D721Med (cell line): ENCODE measurements at places on chromosomes 3 and 15.

- DNase-seq = no peak
These were observed 8.6 kb upstream of the CYFIP1 start for GRCh38 chr15:22988811-22989210.

DNA sequence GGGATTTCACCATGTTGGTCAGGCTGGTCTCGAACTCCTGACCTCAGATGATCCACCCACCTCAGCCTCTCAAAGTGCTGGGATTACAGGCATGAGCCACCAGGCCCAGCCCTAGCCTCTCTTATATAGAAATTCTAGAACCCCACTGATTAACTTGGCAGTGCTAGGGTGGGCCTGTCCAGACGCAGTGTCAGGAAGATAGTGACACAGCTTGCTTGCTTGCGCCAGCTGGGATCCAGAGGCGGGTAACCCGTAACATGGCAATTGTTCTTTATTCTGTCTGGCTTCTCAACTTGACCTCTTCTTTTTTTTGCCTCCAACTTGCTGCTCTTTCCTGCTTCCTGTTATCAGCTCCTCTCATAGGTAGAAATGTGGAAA is 16.2 kb downstream of the CEP19 start:
- DNase-seq = no peak

DNA sequence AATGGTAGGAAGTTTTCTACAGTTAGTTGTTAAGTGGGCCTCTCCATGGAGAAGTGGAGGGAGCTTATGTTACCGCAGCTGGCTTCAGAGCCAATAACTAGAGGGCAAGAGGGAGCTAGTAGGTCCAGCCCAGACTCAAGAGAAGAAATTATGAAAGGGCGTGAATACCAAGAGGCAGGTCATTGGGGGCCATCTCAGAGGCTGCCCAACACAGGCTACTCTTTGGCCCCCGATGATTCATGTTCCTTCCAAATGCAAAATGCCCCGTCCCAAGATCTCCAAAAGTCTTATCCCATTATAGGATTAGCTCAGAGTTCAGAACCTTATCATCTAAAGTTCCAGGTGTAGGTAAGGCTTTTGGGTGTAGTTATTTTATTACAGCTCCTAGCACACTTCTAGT is 94.5 kb downstream of the FNDC3B start:
- DNase-seq = no peak

GRCh38 chr15:83498374-83498773 is 51.2 kb downstream of the SH3GL3 start:
- no peak for DNase-seq

DNA sequence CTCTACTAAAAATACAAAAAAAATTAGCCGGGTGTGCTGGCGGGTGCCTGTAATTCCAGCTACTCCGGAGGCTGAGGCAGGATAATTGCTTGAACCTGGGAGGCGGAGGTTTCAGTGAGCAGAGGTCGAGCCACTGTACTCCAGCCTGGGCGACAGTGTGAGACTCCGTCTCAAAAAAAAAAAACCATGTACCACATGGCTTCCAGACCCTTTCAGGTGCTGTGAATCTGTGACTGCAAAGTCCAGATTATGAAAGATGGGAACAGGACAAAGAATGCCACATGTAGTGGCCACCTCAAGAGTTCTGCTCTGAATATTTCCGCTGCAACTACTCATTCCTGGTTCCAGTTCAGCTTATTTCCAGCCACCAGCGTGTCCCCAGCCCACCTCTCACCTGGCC is 8.4 kb upstream of the DCAF1 start:
- no peak for DNase-seq

DNA sequence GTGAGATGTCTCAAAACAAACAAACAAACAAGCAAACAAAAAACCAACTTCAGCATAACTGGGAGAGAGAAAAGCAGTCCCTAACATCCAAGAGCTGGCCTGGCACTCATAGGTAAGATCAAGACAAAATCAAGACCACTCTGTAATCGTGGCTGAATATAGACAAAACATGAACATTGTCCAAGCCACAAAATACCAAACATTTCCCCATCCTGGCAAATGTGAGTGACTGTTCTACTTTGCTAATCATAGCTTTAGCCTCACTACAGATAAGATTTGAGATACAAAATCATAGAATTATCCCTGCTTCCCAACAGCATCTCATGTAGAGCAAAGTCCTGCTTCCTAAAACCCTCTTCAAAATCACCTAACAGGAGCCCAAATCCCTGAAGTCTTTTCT is 116.7 kb upstream of the PRTG start:
- DNase-seq = no peak

GRCh38 chr15:76576523-76577279 is 240.1 kb downstream of the ISL2 start:
- no peak for DNase-seq

DNA sequence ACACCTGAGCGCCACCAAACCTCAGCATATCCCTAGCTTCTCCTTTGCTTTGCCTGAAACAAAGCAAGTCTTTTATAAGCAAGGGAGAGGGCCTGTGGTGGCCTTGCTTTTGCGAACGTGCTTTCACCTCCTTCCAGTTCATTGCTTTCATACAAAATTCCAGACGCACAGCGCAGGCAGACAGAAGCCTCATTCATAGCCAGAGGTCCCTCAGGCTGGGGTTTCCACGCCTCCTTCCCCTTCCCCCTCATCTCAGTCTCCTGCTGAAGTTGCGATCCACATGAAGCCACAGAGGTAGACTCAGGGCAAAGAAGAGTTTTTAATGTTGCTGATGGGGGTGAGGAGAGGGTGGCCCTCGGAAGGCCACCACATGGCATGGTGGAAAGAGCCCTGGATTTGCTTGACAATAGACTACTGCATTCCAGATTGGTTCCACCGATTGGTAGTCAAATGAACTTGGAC is 59.4 kb upstream of the FLNB start:
- no peak for DNase-seq
